ENCODE measurements at places on chromosomes 5 and 9. TPM values are rescaled to one million over a fixed set of nuclear protein-coding genes. Genes with fewer than 3 reads are reported as not detected.

The FGD3 gene
- 0.16 TPM for total RNA-seq

The KYAT1 gene
- total RNA-seq, result 12.1 TPM

The ADAMTSL1 gene
- total RNA-seq, result 0.08 TPM

The MCTP1 gene
- total RNA-seq, result 9.5 TPM

The OR1L8 gene
- not detected for total RNA-seq

The PCAT7 gene
- total RNA-seq, result 0.62 TPM

The CNTNAP3 gene
- 8.0 TPM for total RNA-seq

The GNG10 gene
- 67.7 TPM for total RNA-seq

The PLAC8L1 gene
- not detected for total RNA-seq

The TMC1 gene
- 0.02 TPM for total RNA-seq

The CDH9 gene
- total RNA-seq, result not detected

The PCDHB9 gene
- 0.09 TPM for total RNA-seq

The CCIN gene
- not detected for total RNA-seq

The MYMK gene
- not detected for total RNA-seq

The ADAM19 gene
- total RNA-seq, result 10.6 TPM

The IFNE gene
- 0.72 TPM for total RNA-seq

Measured in A549 treated with AZD2906 at 1 μM for 4 hours (cell line).